ENCODE measurements at places on chromosomes 12 and 14.

- DNase-seq = no peak
These were observed 117.9 kb upstream of the MAP1LC3B2 start for GRCh38 chr12:116441292-116441691.

DNA sequence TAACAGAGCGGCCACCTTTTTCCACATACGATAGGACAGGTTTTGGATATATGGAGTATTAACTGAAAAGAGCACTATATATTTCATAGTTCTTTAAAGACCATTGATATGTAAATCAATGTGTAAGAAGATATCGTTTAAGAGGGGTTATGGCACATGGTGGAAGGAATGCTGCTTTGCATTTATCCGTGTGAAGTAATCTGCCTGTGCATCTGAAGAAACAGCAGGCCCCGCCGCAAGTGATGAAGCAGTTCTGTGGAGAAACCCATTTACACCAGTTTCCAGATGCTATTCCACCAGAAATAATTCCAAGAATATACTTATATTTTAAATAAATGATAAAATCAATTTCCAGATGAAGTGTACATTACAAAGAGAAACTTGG, 72.4 kb downstream of the BICD1 start:
- DNase-seq = no peak

- no peak for DNase-seq
These were observed 145.3 kb downstream of the CACNA1C start for GRCh38 chr12:2198005-2198501.

GRCh38 chr12:22916241-22916640, 291.3 kb downstream of the ETNK1 start:
- DNase-seq = no peak

GRCh38 chr12:83114966-83115365, 428.3 kb downstream of the TMTC2 start:
- DNase-seq = no peak
